PC-9 (cell line): ENCODE measurements at places on chromosomes 13 and 19. TPM values are rescaled to one million over a fixed set of nuclear protein-coding genes. Genes with fewer than 3 reads are reported as not detected.

The SLC1A6 gene
- total RNA-seq, result 1.5 and 2.9 TPM in 2 replicates

The CERS4 gene
- 7.2 and 8.4 TPM in 2 replicates for total RNA-seq

- H3K4me3 ChIP-seq, result no peak overlapping the region
- no peak overlapping the region for H3K27ac ChIP-seq
- no peaks in the 10 kb centered on the region for H3K36me3 ChIP-seq
Measured at GRCh38 chr13:65914716-65915115, 1315.4 kb downstream of the PCDH9 start.

DNA sequence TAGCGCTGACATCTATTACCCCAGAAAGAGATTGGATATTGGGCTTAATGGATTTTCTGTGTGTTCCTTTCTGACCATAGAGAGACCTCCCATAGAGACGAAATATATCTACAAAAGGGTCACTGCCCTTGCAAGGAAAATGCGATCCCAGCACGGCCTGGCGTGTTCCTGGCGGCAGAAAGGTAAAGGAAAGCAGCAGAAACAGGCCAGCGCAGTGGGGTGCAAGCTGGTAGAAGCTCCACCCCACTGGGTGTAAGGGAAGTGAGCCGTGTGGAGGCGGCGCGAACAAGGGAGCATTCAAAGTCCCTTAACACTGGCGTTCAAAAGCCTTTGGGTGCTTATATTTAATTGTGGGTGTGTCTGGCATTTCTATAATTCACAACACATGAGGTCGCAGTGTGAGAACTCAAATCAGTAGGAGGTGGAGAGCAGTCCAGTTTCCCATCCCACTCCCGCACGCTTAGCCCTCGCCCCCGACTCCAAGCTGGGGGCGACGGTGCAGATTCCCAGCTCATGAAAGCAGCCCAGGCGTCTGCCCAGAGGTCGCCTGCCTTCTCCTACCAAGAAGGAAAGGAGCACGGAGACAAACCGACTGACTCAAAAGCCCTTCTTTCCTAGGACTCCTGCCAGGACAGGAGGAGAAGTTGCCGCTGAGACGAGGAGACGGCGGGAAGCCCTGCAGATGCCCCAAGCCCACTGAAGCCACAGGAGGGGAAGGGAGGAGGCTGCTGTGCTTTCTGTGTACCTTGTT lies 478.4 kb downstream of the FOXO1 start:
- no peak overlapping the region for H3K27ac ChIP-seq
- H3K4me3 ChIP-seq, result no peak overlapping the region
- H3K36me3 ChIP-seq, result no peaks in the 10 kb centered on the region
- H3K4me1 ChIP-seq, result no peaks in the 10 kb centered on the region
- no peak for DNase-seq
